Foreskin keratinocyte (primary cell): ENCODE measurements at places on chromosomes 6 and 20. TPM values are rescaled to one million over a fixed set of nuclear protein-coding genes. Genes with fewer than 3 reads are reported as not detected.

The HDGFL1 gene
- total RNA-seq: not detected in 2 replicates

The CCN2 gene
- 57.2 and 61.1 TPM in 2 replicates for total RNA-seq

DNA sequence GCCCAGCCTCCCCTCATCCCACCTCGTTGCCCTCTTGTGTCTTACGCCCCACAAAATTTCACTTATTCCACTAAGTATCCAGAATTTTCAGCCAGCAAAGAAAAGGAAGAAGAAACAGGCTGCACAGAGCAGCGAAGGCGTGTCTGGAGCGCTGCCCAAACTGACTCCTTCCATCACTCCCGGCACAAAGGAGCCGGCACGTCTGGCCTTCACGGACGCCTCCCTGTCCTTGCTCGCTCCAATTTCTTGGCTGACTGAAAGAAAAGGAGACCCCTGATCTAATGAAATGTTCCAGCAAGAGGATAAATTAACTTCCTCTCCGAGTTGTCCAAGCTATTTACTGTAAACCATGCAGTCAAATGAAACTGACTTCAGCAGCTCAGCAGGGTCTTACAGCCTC is 152.3 kb upstream of the CDH4 start:
- no peak for DNase-seq

- DNase-seq: no peak
Measured at GRCh38 chr6:73565767-73566485, 45.1 kb upstream of the EEF1A1 start.
